ENCODE measurements at places on chromosomes 2 and 18.

DNA sequence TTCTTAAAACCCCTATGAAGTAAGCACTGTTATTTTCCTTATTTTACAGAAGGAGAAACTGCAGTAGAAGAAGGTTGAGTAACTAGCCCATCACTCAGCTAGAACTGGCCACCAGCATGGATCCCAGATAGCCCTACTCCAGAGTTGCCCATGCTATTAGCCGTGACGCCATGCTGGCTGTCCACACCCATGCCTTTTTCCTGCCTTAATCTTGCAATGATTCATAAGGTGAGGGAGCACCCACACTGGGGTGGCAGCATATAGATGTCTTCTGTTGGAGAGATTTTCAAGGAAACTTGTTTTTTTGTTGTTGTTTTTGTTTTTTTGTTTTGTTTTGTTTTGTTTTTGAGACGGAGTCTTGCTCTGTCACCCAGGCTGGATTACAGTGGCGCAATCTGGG, 204.1 kb upstream of the HAAO start:
- DNase-seq = no peak

GRCh38 chr2:167491788-167492187, 603.5 kb downstream of the XIRP2 start:
- no peak for DNase-seq

DNA sequence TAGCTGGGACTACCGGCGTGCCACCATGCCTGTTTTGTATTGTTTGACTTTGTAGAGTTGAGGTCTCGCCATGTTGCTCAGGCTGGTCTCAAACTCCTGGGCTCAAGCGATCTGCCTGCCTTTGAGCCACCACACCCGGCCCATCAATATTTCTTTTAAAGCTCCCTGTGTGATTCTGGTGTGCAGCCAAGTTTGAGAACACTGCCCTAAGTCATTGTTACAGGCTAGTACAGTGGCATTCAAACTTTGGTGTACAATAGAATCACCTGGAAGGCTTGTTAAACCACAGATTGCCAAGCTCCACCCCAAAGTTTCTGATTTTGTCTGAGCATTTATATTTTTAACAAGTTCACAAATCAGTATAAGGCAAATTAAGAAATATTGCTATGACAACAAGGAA, 99.9 kb downstream of the RBBP8 start:
- no peak for DNase-seq

DNA sequence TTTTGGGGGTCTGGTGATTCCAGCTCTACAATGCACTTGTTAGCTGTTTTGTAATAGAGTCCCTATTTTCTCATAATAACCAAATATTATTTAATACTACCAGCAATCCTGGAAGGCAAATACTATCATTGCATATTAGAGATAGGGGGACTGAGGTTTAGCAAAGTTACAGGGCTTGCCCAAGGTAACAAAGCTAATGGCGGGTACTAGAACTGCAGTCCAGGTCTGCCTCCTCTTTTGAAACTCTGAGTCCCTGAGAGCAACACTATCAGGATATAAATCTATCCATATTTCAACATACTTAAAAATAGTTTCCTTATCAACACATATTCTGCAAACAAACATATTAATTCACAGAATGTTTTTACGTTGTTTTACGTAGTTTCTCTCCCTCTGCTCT, 235.5 kb upstream of the ACVR2A start:
- no peak for DNase-seq

DNA sequence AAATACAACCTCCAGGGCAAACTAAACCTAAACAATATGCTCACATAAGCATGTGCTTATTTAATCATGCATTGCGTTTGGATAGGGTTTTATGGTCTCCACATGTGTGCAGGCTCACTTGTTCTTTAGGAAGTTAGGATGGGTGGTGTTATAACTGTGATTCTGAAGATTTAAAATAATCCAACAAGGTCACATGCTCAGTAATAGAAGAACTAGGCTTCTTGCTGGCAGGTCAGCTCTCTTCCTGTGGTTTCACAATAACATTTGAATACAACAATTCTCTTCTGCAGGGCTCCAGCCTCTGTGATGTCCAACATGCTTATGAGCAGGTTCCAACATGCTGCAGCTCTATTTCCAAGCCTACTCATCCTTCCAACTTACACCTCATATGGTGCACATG, 84.0 kb downstream of the MYL12B start:
- DNase-seq = no peak

DNA sequence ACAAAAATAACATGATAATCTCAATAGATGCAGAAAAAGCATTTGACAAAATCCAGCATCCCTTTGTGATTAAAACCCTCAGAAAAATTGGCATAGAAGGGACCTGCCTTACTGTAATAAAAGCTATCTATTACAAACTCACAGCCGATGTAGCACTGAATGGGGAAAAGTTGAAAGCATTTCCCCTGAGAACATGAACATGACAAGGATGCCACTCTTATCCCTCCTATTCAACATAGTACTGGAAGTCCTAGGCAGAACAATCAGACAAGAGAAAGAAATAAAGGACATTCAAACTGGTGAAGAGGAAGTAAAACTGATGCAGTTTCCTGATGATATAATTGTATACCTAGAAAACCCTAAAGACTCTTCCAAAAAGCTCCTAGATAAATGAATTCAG, 368.7 kb downstream of the RIT2 start:
- DNase-seq = no peak

DNA sequence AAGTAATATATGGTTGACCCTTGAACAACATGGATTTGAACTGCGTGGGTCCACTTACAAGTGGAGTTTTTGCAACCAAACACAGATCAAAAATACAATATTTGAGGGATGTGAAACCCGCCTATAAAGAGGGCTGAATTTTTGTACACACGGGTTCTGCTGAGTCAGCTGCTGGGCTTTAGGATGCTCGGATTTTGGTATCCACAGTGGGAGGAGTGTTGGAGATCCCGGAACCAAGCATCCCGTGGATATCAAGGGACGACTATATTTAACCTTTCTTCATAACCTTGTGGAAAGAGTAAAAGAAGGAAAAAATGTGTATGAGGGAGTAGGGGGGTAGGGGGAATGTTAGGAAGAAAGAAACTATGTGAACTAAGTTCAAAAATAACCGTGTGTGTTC, 10.0 kb upstream of the INPP1 start:
- DNase-seq = no peak
